Gastrocnemius medialis (tissue), 4 donors: ENCODE measurements at places on chromosomes 5 and 9.
A peak's percentile ranks its signal among the peaks of the same experiment; 100 is the strongest.

DNA sequence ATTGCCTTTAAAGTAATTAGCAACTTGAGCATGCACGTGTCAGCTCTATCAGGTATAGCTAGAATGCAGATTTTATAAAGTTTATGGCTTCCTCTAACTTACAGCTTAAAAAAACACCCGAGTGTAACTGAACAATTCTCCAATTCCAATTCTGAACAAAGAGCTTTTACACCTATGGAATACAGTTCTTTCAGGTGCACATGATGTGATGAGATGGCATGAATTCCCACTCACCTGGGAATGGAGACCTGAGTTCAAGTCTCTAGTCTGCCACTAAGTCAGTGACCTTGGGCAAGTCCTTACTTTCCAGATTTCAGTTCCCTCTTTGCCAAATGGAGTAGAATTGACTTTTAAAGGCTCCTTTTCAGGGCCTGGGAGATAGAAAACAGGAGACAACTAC lies 1.8 kb downstream of the ZFAND5 start:
- DNase-seq, result no peak

GRCh38 chr5:77397686-77398292 lies 94.3 kb downstream of the WDR41 start:
- DNase-seq, result no peak

DNA sequence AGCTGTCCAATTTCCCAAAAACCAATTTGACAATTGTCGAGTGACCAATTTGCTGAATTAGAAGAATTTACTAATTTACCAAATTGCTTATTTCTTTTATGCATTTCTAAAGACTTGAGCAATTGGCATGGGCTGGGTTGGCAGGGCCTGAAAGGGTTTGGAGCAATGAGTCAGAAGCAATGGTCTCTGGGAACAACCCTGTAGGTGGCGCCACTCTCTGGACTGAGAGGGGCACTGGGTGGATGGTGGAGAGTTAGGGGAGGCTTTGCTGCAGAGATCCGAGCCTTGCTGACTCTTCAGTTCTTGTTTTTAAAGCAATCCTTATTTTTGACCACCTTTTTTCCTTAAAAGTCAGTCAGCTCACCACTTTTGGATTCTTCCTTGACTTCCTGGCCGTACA lies 71.5 kb upstream of the RPS23 start:
- no peak for DNase-seq

- no peak for DNase-seq
Observed at GRCh38 chr5:39765366-39765765, 340.6 kb upstream of the DAB2 start.

GRCh38 chr9:110283751-110284150 lies 27.4 kb upstream of the TXN start:
- DNase-seq, result no peak

- DNase-seq, result no peak
Observed at GRCh38 chr5:3656803-3657202, 61.2 kb downstream of the IRX1 start.

- DNase-seq, result peak; percentile 15
Observed at GRCh38 chr9:107131108-107131799, 151.8 kb upstream of the RAD23B start.

GRCh38 chr5:51095486-51095885 lies 287.8 kb upstream of the ISL1 start:
- no peak for DNase-seq

GRCh38 chr5:144131261-144131660 lies 39.2 kb downstream of the YIPF5 start:
- DNase-seq, result no peak

DNA sequence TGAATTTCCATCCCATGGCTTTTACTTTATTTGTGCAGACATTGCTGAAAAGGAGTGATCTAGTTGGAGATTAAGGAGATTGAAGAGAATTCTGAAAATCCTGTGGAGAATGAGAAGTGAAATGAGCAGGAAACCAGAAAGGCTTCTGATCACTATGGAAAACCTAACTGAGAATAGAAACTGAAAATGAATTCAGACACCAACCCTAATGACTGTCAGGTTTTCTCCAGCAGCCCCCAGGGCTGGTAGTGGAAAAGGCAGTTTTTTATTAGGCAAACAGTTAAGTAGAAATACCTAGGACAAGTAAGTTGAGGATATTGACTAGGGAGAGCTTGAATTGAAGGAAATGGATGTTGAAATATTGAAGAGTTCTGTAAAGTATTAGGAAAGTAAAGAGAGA lies 14.7 kb upstream of the ARRDC3 start:
- no peak for DNase-seq

GRCh38 chr9:123062351-123063176 lies 29.1 kb downstream of the GPR21 start:
- DNase-seq, result no peak

- DNase-seq, result peak; percentile 47
Observed at GRCh38 chr5:14816999-14817761, 54.4 kb downstream of the ANKH start.
